DND-41 (cell line): ENCODE measurements at places on chromosomes 4 and X.
A peak's percentile ranks its signal among the peaks of the same experiment; 100 is the strongest.

GRCh38 chr4:73446336-73446938 is 10.4 kb downstream of the AFP start:
- DNase-seq = peak; percentile 18

- DNase-seq = no peak
Measured at GRCh38 chrX:17443556-17443955, 68.6 kb downstream of the NHS start.

- DNase-seq = peak; percentile 42
Measured at GRCh38 chr4:184250795-184251669, 33.4 kb upstream of the ENPP6 start.

GRCh38 chrX:15607067-15607466 is 6.3 kb upstream of the ACE2 start:
- no peak for DNase-seq

- DNase-seq = no peak
Measured at GRCh38 chr4:185108185-185108584, 34.9 kb upstream of the SLC25A4 start.

DNA sequence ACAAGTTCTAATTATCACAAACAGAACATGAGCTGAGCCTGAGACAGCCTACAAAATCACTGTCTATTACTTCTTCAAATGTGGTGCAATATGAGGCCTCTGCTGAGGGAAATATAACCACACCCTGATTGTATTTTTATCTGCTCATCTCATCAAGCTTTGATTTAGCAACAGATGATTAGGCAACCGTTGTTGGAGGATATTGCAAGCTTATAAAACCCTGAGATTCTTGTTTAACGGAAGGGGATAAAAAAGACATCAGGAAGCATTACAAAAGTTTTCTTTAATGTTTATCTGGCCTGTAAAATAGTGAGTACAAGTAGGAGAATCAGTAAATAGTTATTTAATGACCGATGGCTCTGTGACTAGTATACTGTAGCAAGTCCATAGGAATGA is 108.5 kb downstream of the ZNF330 start:
- DNase-seq = no peak

- DNase-seq = no peak
Measured at GRCh38 chr4:67884701-67885100, 899 bp upstream of the TMPRSS11D start.

GRCh38 chr4:78136109-78137081 is 79.3 kb downstream of the FRAS1 start:
- no peak for DNase-seq

DNA sequence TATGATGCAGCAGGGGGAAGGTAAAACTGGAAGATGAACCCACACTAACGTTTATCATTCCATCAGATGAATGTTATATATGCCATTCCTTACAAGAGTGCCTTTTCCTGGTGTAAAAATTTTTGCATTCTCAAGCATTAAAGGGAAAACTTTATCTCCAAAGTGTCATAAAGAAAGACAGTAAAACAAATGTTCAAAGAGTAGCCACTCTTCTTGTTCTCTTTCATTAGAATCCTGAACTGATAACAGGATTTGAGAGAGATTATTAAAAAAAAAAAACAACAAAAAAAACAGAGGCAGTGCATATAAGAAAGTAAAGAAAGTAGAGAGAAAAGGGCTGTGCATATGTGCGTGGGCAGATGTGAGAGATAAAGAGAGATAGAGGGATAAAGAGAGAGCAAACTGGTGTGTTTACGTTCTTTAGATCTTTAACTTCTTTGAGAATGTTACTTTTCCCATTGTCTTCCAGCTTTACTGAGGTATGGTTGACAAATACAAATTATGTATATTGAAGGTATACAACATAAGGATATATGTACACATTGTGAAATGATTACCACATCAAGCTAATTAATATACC is 275.4 kb downstream of the HS3ST1 start:
- DNase-seq = no peak
